CD8-positive, alpha-beta memory T cell (primary cell): ENCODE measurements at places on chromosomes 7 and 10.

DNA sequence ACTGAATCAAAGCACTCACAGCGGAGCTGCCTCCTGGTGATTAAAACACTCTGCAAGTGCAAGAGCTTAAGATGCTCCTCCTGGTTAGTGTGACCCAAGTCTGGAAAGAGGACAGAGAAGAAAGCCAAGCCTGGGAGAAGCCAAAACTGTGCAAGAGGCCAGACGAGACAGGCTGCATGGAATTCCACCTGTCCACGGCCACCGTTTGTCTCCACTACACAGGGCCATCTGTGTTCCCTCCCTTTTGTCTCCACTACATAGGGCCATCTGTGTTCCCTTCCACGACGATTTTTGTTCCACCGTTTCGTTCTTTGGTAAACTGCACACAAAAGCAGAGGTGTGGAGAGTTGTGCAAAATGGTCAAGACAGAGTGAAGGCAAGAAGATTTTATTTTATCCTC, 233.0 kb downstream of the DIP2C start:
- DNase-seq: no peak

GRCh38 chr7:2355705-2356008, 1.0 kb downstream of the EIF3B start:
- DNase-seq: no peak

GRCh38 chr10:117139581-117140524, 1.8 kb upstream of the VAX1 start:
- no peak for DNase-seq

DNA sequence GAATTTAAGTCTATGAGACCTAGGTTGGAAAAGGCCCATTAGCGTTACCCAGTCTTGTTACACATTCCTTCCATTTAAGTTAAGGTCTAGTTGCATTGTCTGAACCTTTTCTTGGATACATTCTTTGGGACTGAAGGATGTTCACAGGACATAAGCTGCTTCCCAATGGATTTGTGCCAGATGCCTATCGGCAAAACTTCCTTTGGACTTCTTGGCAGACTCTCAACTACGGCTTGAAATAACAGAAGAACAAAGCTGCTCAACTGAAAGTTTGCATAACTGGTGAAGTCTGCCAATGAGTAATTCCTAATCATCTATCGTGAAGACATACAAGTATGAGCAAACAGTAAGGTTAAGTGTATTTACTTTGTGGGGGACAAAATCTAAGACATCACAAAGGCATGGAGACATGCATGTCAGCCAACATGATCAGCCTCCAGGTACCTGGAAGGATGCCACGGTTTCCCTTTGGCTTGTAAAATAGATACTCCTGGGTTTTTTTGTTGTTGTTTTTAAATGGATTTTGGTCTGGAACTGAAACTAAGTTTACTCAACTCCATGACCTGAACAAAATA, 35.4 kb downstream of the MALSU1 start:
- no peak for DNase-seq

DNA sequence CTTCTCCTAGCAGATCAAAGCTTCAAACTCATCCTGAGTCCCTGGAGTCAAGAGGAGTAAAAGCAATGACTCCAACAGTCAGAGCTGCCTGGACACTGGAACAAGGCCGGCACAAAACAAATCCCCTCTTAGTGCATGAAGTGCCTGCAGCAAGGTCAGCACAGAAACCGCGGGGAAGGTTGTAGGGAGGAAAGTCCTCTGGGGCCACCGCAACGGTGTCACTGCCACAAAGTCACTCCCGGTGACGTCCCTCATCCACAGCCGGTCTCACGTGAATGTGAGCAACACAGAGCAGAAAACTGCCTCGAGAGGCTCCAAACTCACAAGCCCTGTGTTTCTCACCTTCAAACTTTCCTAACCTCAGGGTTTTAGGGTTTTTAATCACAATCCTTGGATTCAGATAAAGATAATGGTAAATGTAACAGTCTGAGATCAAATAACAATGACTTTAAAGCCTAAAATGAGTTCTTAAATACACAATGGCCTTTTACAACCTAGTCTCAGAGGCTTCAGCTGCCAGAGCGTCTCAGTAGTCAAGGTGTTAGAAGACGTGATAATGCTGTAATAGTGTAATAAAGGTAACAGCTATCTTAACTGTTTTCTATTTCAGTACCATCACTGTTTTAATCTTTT, 274.3 kb downstream of the ZMYND11 start:
- DNase-seq: no peak

DNA sequence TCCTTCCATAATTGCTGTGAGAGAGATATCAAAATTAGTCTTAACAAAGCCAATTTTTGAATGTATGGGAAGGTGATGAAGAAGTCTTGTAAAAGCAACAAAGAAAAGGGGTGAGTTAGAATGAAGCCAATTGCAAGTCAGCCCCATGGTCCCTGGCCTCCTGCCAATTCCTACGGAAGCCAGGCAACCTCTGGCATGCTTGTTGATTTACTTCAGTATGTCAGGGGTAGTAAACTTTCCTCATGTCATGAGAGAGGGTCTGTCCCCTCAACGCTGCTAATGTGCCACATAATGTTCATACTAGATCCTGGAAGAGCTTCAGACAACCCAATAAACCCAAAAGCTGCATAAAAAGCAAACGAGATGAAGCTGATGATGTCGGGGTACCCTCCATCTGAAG, 159.1 kb upstream of the YAE1 start:
- no peak for DNase-seq

DNA sequence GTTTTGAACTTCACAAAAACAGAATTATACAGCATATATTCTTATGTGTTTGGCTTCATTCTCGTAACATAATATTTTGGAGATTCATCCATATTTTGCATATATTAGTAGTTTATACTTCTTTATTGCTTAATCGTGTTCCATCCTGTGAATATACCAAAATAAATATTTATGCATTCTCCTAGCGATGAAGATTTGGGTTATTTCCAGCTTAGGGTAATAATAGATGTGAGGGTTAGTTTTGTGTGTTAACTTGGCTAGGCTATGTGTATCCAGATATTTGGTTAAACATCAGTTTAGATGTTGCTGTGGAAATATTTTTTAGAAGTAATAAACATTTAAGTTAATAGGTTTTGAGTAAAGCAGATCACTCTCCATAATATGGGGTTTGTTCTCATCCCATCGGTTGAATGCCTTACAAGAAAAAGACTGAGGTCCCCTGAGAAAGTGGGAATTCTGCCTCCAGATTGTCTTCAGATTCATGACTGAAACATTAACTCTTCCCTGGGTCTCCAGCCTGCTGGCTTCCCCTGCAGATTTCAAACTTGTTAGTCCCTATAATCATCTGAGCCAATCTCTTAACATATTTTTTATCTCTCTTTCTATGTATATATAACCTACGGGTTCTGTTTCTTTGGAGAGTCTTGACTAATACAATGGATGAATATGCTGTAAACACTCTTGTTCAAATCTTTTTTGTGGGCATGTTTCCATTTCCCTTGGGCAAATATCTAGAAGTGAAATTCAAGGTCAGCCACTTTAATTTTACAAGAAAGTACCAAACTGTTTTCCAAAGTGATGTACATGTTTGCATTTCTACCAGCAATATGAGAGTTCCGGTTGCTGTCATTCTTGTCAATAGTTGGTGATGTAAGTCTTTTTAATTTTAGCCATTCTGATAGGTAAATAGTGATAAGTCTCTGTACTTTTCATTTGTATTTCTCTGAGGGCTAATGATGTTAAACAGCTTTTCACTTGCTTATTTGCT, 48.7 kb downstream of the PDK4 start:
- DNase-seq: no peak

- DNase-seq: no peak
These were observed 85.5 kb downstream of the ETV1 start for GRCh38 chr7:13904007-13904406.

- DNase-seq: no peak
These were observed 17.0 kb downstream of the MPP7 start for GRCh38 chr10:28285816-28286215.

DNA sequence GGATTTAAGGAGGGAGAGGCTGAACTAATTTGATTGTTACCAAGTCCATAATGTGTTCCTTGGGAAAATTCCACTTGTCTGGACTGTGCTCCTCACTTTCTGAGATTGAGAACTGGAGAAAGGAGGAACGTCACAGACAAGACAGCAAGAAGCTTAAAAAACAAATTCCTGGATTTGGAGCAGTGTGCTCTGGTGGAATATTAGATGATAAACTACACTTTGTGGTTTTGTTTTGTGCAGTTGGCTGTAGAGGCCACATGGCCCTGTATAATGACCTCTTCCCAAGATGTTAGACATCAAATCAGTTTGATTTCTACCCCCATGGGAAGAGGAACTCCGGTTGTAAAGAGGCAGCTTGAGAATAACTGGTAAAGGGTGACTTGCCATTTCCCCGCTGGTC, 421.3 kb upstream of the GALNT17 start:
- no peak for DNase-seq

DNA sequence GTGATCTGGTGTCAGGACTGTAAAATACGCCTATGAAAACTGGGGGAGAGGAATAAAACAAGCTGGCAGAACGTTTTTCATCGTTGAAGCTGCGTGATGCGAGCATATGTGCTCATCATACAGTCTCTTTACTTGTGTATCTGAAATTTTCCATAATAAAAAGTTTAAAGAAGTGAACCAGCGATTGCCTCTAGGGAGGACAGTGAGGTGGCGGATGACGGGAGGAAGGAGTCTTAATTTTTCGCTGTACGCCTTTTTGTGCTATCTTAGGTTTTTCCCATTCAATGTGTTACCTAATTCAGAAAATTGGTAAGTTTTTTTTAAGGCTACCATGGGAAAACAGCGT, 891 bp upstream of the WAPL start:
- no peak for DNase-seq

- DNase-seq: no peak
These were observed 124.8 kb upstream of the CHST15 start for GRCh38 chr10:124217906-124218804.

DNA sequence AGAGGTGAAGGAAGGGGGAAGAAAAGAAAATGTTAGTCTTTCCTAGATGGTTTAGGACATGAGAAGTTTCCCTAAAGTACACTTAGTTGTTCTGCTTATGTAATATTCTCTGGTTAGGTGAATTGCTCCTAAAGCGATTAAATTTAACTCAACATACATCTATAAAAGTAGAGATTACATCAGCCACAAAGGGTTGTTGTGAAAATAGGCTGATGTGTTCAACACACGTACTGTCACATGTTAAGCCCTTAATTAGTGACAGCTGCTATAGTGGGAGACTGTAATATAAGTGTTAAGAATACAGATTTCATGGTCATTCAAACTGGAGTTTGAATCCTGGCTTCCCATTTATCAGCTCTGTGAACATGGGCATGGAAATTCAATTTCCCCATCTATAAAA, 12.8 kb downstream of the HECTD2 start:
- no peak for DNase-seq

- no peak for DNase-seq
These were observed 29.4 kb upstream of the RAPGEF5 start for GRCh38 chr7:22386206-22386858.

DNA sequence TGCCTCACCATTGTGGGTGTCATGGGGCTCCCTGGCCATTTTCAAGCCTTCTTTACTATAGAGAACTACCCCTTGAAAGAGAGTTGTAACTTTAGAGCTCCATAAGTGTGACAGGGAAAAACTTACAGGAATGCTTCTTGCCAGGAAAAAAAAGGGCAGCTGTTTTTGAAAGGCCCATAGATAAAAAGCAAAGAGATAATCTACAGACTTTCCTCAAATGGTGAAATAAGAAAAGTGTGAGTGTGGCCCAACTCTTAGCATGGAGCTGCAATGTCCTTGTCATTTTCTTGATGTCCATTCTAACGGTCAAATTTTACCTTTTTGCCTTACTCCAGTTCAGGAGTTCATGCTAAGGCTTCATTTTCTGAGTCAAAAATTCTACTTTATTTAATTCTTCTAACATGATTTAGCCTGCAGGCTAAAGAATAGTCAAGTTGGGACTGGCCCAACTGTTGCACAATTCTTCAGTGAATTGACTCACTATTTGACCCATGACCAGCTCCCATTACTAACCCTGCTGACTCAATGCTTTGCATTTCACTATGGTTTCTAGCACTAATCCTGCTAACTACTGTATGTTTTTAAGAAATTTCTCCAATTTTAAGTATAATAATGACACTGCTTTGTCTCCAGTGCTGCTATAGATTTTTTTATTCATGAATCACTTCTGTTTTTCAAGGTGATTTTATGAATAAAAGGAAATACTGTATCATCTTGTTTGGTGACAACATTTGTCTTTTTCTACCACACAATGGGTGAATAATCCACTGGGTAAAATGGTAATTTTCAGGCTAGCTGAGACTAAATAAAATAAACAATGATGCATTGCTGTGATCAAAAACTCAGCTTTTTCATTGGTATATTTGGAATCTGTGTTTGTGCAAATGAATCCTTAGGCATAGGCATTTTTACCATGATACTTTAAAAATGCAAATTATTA, 41.4 kb upstream of the SGCE start:
- DNase-seq: no peak

DNA sequence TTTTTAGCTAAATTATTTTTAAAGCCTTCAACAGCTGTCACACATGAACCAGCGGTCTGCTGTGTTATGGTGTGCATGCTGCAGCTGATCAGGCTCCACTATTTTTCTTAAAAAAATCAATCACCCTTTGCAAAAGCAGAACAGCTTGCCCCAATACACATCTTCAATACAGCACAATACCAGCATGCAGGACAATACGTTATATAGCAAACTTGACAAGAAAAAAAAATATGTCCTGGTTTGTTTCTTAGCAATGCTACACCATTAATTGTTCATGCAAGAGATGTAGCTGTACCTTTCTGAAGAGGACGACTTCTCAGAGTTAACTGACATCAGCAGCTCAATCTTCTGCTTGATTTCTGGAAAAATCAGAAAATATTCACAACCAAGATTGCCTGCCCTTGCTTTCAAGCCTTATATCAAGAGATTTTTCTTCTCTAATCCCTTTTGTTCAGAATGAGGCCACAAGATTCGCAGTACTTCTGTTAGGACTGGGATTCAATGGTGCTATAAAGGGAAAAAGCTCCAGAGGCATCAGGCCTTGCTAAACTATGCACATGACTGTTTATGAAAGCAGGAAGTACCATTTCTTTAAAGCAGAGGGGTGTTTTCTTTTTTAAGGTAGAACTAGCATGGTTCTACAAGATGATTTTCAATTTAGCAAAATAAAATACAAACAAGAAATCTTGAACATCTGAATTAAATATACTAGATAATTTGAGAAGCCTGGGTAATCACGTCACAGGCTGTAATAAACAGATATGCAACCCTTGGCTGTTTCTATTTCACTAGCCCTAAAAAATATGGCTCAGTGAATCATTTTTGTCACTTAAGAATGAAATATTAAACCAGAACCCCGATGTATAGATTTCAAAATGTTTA, 120.0 kb downstream of the SRPK2 start:
- DNase-seq: no peak

DNA sequence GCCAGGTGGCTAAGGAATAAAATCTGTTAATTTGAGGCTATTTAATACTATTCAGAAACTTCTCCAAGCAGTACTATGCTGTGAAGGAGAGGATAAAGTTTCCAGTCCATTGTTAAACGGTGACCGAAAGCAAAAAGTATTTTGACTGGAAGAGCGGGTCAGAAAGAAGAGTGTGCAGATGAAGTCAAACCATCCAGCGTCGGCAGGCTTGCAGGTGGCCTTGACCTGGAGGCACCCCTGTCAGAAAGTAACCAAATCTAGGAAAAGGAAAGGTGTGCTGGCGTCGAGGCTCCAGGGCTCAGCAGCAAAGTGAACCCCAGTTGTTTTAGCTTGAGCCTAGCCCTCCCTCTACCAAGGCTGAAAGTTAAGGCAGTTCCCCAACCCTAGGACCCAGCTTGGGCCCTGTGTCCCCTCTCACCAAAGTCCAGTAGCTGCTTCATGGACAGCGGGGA, 544 bp downstream of the PDK4 start:
- DNase-seq: no peak

- no peak for DNase-seq
These were observed 184.3 kb downstream of the FOXP2 start for GRCh38 chr7:114598946-114599345.

- no peak for DNase-seq
These were observed 142.2 kb upstream of the VWC2 start for GRCh38 chr7:49631071-49631815.
